ENCODE measurements at places on chromosomes 1 and 21. TPM values are rescaled to one million over a fixed set of nuclear protein-coding genes. Genes with fewer than 3 reads are reported as not detected.
A peak's percentile ranks its signal among the peaks of the same experiment; 100 is the strongest.

Gene NPR1
- total RNA-seq: 0.05 TPM

Gene GPR89B
- 15.2 TPM for total RNA-seq

Gene SLC30A10
- total RNA-seq: not detected

- DNase-seq: peak; percentile 37
These were observed 46.5 kb upstream of the RNF11 start for GRCh38 chr1:51189421-51190073.

DNA sequence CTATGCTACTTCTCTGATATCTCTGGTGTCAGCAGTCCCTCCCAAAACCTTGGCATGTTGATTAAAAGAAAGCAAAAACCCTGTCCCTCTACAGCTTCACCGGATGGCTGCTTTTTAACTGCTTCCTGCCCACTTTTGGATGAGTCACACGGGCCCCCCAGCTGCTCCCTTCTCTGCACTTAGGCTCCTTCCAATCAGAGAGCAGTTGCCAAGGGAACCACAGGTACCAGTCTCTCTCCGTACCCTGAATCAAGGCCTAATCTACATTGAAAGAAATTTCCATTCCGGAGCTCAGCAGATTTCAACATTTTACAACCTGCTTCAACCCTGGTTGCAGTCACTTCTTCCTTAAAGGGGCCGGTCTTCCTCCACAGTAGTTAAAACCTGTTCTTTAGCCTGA, 70.6 kb upstream of the GJB5 start:
- DNase-seq: peak; percentile 19

GRCh38 chr1:198117267-198117666, 39.5 kb upstream of the NEK7 start:
- no peak for DNase-seq

DNA sequence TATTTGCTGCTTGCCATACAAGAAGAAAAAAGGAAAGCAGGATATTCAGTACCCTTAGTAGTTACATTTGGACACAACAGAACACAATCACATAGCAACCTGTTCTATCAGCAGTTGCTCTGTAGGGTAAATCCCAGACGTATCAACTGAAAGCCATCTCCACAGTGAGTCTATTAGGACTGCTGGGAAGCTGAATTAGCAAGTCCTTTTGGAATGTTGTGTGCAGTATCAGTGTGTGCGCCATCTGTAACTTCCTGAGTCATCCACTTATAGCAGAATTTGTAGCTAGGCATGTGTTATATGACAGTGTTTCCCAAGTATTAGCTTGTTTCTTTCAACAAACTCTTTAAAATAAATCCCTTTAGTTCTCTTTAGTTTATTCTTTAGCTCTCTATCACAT, 21.3 kb downstream of the CCDC30 start:
- DNase-seq: no peak

DNA sequence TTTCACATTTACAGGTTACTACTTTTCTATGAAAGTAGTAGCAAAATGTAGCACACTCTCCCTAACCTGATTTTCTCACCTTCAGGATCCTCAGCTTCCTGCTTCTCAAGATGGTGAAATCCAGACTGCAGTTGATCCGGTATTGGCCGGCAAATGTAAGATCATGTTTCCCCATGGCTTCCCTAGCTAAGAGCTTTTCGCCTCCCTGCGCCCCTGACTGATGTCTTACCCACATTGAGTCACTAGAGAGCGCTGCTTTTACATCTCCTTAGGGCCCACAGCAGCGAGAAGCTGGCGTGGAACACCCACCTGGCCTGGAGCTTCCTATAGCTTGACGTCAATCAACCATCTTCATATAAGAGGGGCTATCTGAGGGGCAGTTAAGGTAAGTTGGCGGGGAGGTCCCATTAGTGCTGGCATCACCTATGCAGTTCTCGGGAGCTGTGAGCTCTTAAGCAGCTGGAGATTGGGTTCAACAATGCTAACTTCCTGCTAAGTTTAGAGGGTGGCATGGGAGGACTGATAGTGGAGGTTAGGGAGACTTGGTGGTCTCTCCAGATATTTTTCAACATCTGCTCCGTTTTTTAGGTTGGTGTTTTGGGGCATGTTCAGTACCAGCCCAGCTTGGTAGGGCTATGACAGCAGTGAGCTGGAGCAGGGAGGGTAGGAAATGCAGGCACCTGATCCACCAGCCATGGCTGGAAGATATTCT, 5.5 kb downstream of the PTPN7 start:
- peak; percentile 65 for DNase-seq

GRCh38 chr1:201551877-201552731, 13.2 kb downstream of the NAV1 start:
- no peak for DNase-seq

DNA sequence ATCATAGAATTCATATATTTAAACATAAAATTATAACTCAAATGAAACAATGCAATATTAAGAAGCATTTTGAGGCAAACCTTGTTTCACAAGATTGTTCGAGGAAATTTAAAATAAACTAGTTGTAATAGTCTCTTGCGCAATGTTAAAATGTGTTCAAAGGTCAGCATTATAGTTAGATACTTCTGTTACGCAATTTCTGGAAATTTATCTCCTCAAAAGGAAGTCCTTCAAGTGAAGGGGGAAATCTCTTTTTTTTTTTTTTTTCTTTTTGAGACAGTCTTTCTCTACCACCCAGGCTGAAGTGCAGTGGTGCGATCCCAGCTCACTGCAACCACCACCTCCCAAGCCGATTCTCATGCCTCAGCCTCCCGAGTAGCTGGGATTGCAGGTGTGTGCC, 52.1 kb downstream of the FMO4 start:
- no peak for DNase-seq

GRCh38 chr1:55861676-55862340, 646.6 kb upstream of the USP24 start:
- DNase-seq: no peak

DNA sequence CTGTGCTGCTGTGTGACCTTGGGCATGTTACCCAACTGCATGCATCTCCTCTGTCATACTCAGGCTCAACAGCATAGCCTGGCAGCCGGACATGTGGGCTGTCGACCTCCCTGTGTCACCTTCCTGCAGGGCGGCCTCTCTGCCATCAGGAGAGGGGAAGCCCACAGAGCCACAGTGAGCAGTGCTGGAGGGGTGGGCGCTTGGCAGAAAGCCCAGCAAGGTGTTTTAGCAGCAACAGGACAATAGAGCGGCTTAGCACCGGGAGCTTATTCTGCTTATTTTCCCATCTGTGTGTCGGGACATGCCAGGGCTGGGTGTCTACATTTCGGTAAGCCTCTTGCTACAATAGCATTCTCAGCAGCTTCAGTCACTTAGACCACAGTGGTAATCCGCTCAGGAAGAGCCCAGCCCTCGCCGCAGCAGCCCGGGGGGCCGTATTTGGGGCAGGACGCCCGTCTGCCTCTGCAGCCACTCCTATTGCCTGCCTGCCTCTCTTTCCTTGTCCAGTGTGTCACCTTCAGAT, 22.8 kb upstream of the CDK18 start:
- peak; percentile 19 for DNase-seq

DNA sequence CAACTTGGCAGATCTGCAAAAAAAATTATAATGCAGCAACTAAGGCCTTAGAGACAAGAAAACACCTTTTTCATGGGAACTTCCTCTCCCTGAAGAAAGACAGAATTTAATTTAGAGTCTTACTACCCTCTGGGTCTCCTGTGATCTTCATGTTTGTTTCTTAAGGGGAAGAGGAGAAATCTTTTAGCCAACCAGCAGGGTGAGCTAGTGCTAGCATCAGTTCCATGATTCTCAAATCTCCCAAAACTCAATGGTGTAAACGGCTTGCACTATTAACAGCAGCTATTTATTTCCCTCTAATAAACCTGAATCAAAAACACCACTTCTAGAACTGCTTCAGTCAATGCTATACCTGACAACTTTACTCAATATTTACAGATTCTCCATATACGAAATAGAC, 3.8 kb downstream of the ZNF644 start:
- DNase-seq: no peak

GRCh38 chr1:156060937-156061636, at the start of gene RAB25:
Gene RAB25, plus strand, starts transcription at chr1:156061160. Its CDS starts 241 bp downstream, at chr1:156061401.
- DNase-seq: no peak
